ENCODE measurements at places on chromosomes 2 and 18.

DNA sequence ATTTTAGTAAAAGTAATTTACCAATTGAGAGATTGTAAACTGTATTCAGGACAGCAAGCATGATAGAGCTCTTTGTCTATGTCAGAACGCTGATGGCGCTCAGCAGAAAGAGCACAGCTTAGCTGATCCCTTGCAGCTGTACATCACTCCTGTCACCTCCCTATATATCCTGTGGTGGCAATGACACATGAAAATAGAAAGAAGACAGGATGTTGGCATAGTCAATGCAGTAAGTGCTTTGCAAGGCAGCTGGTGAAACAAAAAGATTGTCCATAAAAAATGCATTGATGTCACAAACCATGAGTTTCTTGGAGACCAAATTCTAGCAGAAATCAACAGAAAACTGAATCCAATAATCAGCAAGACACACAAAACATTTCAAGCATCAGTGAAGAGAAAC, 221.5 kb downstream of the RIT2 start:
- no peak for DNase-seq
- H3K4me3 ChIP-seq, result no peak overlapping the region
- no peaks in the 10 kb centered on the region for H3K36me3 ChIP-seq
- H3K4me1 ChIP-seq, result no peaks in the 10 kb centered on the region

- H3K4me1 ChIP-seq, result no peaks in the 10 kb centered on the region
- H3K27ac ChIP-seq, result no peak overlapping the region
- no peaks in the 10 kb centered on the region for H3K36me3 ChIP-seq
- no peak for DNase-seq
- no peak overlapping the region for H3K4me3 ChIP-seq
- H3K27me3 ChIP-seq, result no peaks in the 10 kb centered on the region
These were observed 620.2 kb upstream of the NETO1 start for GRCh38 chr18:73487966-73488365.

DNA sequence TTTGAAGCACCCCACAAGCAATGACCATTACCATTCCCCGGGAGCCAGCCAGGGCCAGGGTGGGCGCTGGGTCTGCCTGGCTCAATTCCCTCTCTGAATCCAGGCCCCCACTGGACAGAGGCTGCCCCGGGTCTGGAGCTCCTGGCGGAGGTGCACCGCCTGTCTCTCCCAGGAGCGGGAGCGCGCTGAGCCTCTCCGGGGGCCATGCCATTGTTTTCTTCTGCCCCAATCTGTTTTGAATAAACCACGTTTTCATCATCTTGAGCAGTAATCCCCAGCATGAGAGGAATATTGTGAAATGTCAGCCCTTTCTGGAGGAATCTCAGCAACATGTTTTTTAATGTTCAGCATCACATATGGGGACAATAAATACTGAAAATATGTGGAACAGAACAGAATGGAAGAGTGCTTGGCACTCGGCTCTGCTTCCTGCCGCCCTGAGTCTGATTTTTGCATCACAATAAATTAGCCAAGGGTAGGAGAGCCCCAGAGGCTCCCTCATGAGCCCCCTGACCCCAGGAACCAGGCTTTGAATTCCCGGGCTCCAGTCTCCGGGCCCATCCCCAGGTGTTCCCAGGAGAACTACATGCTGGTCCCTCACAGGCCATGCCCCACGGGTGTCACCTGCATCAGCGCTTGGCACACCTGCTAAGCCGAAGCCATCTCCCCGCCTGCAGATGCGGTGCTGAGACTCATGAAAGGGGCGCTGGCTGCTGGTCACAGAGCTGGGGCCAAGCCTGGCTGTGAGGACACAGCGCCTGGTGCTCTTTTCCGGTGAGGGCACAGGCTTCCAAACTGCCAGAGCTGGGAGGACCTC, 88.8 kb downstream of the INHBB start:
- no peak overlapping the region for H3K4me3 ChIP-seq
- no peak overlapping the region for H3K27ac ChIP-seq
- H3K36me3 ChIP-seq, result no peaks in the 10 kb centered on the region
- no peak for DNase-seq

DNA sequence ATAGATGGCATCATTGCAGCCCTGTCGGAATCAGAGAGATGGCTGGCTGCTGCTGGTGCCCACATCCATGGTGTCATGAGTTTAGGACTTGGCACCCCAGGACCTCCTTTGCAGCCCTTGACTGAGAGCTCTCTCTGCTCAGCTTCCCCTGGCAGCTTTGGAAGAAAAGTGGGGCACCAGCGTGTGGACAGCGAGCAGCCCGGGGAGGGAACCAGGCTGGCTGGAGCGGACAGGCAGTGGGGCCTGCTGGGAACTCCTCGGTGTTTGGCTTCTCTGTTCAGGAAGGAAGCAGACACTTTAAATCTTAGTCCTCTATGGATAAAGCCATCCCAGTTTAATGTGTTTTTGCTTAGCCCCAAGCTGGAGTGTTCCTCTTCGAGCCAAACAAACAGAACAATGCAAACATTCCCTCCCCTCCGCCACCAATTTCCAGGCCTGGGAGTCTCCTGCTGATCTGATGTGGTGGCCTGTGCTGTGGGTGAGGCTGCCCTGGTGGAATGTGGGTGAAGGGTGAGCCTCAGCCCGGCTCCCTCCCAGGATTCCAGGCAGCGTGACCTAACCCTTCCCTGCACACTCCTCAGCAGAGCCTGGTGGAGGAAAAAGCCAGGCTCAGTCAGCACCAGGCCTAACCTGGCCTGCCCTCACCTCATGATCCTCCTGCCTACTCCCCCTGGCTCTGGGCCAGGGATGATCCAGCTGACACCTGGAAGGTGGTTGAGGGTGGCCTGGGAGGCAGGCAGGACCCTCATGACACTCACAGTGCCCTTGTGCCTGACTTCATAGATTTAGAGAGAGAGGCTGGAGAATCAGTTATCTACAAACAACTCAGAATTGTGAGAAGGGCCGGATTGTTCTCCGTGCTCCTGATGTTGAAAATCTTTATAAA, 21.6 kb upstream of the ITGB6 start:
- H3K36me3 ChIP-seq, result no peaks in the 10 kb centered on the region
- H3K4me3 ChIP-seq, result no peak overlapping the region
- H3K27ac ChIP-seq, result no peak overlapping the region
- H3K4me1 ChIP-seq, result peaks cover 51% of the 10 kb centered on the region
- H3K27me3 ChIP-seq, result peaks cover 9% of the 10 kb centered on the region

- peaks cover 10% of the 10 kb centered on the region for H3K36me3 ChIP-seq
- DNase-seq, result no peak
- H3K4me3 ChIP-seq, result no peak overlapping the region
- no peak overlapping the region for H3K27ac ChIP-seq
- H3K27me3 ChIP-seq, result no peaks in the 10 kb centered on the region
- H3K4me1 ChIP-seq, result no peaks in the 10 kb centered on the region
These were observed 99.6 kb downstream of the ZAP70 start for GRCh38 chr2:97812931-97813330.

DNA sequence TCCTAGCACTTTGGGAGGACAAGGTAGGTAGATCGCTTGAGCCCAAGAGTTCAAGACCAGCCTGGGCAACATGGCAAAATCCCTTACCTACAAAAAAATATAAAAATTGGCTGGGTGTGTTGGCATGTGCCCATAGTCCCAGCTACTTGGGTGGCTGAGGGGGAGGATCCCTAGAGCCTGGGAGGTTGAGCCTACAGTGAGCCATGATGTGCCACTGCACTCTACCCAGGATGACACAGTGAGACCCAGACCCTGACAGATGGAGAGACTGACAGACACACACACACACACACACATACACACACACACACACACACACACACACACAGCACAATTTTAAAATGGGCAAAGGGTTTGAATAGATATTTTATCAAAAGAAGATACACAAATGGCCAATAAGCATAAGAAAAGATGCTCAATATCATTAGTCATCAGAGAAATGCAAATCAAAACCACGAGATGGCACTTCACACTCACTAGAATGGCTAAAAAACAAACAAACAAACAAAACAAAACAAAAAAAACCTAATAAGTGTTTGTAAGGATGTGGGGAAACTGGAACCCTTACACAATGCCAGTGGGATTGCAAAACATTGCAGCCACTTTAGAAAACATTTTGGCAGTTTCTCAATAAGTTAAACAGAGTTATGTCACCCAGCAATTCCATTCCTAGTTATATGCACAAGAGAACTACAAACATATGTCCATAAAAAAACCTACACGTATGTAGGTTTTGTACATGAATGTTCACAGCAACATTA, 42.3 kb downstream of the BAZ2B start:
- no peak for DNase-seq
- H3K27me3 ChIP-seq, result no peaks in the 10 kb centered on the region
- no peak overlapping the region for H3K4me3 ChIP-seq
- H3K4me1 ChIP-seq, result no peaks in the 10 kb centered on the region
- H3K27ac ChIP-seq, result no peak overlapping the region

GRCh38 chr18:70411307-70411706, 122.5 kb downstream of the SOCS6 start:
- no peaks in the 10 kb centered on the region for H3K4me1 ChIP-seq
- no peak overlapping the region for H3K4me3 ChIP-seq
- no peak overlapping the region for H3K27ac ChIP-seq

- H3K4me3 ChIP-seq, result no peak overlapping the region
- peak overlapping the region; percentile 32 for H3K27ac ChIP-seq
- H3K27me3 ChIP-seq, result no peaks in the 10 kb centered on the region
- peaks cover 27% of the 10 kb centered on the region for H3K4me1 ChIP-seq
These were observed 3.6 kb upstream of the ARL4C start for GRCh38 chr2:234500394-234501006.

DNA sequence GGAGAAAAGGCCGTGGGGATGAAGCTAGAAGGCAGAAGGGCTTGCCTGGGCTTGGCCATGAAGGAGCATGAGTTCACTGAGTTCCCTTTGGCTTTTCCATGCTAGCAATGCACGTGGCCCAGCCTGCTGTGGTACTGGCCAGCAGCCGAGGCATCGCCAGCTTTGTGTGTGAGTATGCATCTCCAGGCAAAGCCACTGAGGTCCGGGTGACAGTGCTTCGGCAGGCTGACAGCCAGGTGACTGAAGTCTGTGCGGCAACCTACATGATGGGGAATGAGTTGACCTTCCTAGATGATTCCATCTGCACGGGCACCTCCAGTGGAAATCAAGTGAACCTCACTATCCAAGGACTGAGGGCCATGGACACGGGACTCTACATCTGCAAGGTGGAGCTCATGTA, 2.9 kb downstream of the CTLA4 start:
- H3K27ac ChIP-seq, result peak overlapping the region; percentile 100
- H3K36me3 ChIP-seq, result peaks cover 78% of the 10 kb centered on the region
- DNase-seq, result peak; percentile 53
- no peaks in the 10 kb centered on the region for H3K27me3 ChIP-seq
- H3K4me1 ChIP-seq, result peaks cover 78% of the 10 kb centered on the region

DNA sequence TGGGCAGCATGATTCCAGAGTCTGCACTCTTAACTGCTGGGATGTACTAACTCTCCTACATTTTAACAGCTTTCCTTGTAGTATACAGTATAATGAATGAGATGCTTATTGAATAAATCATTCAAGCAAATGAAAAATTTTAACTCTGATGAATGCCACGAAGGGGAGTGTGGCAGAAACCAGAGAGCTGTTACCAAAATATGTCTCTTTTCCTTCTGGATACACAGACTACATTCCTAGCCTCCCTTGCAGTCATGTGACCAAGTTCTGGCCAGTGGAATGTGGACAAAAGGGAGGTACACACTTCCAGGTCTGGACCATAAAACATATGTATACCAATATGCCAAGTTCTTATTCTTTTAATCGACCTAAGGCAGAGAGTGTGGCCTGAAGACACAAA, 1.7 kb upstream of the EML4 start:
- no peak overlapping the region for H3K27ac ChIP-seq
- DNase-seq, result no peak
- H3K4me3 ChIP-seq, result no peak overlapping the region
- H3K36me3 ChIP-seq, result no peaks in the 10 kb centered on the region
- peaks cover 8% of the 10 kb centered on the region for H3K4me1 ChIP-seq

- DNase-seq, result no peak
- H3K4me3 ChIP-seq, result no peak overlapping the region
- H3K27me3 ChIP-seq, result no peaks in the 10 kb centered on the region
- no peaks in the 10 kb centered on the region for H3K36me3 ChIP-seq
- H3K4me1 ChIP-seq, result peaks cover 7% of the 10 kb centered on the region
- H3K27ac ChIP-seq, result no peak overlapping the region
These were observed 164.2 kb upstream of the TMEM200C start for GRCh38 chr18:6059551-6059950.

DNA sequence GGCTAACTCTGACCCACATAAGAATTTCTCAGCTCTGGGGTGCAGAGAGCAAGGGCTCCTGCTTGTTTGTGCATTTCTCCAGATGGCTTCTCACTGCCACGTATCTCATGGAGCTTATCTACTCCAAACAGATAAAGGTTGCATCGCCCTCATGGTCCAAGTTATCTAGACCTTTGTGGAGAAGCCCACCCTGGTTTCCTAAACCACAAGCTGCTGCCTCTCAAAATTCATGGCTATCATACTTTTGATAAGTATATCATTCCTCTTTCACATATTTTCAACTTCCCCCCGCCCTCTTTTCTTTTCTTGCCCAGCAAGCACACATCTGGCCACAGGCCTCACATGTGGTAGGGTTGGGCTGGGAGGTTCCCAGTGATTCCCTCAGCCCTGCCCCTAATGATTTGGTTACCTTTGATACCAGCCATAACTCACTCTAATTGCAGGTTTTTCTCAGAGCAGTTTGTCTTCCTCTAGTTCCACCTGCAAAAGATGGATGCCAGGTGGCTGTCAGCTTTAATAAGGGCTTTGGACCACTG, 146.0 kb downstream of the RHBDD1 start:
- no peak for DNase-seq
- H3K4me3 ChIP-seq, result no peak overlapping the region
- H3K4me1 ChIP-seq, result peaks cover 37% of the 10 kb centered on the region
- H3K36me3 ChIP-seq, result peaks cover 4% of the 10 kb centered on the region
- no peaks in the 10 kb centered on the region for H3K27me3 ChIP-seq

GRCh38 chr2:17628349-17629261, 88.1 kb downstream of the VSNL1 start:
- no peaks in the 10 kb centered on the region for H3K36me3 ChIP-seq
- no peak overlapping the region for H3K4me3 ChIP-seq
- no peak overlapping the region for H3K27ac ChIP-seq
- no peak for DNase-seq
- peaks cover 3% of the 10 kb centered on the region for H3K27me3 ChIP-seq

DNA sequence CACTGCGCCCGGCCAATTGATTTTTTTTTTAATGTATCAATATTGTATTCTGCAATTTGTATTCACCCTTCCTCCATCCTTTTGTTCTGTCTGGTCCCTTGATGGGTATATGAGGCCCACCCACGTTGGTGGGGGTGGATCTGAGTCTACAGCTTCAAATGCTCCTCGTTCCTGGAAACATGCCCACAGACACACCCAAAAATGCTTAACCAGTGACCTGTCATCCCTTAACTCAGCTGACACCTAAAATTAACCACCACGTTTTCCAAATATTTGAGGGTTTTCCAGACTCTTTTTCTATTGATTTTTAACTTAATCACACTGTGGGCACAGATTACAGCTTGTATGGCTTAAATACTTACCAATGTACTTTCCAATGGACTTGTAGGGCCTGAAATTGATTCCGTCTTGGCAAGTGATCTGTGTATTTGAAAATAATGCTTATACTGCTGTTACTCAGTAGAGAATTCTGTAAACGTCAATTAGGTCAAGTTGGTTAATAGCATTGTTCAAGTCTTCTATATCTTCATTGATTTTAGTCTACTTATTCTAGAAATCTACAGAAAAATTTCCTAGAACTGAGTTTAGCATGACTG, 34.4 kb upstream of the CYP27C1 start:
- H3K27me3 ChIP-seq, result no peaks in the 10 kb centered on the region
- no peak overlapping the region for H3K27ac ChIP-seq
- DNase-seq, result no peak
- H3K4me1 ChIP-seq, result no peaks in the 10 kb centered on the region
- H3K4me3 ChIP-seq, result no peak overlapping the region
- H3K36me3 ChIP-seq, result peaks cover 24% of the 10 kb centered on the region

- no peak overlapping the region for H3K27ac ChIP-seq
- peak; percentile 14 for DNase-seq
- H3K4me3 ChIP-seq, result no peak overlapping the region
- H3K4me1 ChIP-seq, result peaks cover 5% of the 10 kb centered on the region
These were observed 57.6 kb upstream of the ZNF532 start for GRCh38 chr18:58806826-58807714.
